ENCODE measurements at places on chromosomes 4 and X. TPM values are rescaled to one million over a fixed set of nuclear protein-coding genes. Genes with fewer than 3 reads are reported as not detected.

DNA sequence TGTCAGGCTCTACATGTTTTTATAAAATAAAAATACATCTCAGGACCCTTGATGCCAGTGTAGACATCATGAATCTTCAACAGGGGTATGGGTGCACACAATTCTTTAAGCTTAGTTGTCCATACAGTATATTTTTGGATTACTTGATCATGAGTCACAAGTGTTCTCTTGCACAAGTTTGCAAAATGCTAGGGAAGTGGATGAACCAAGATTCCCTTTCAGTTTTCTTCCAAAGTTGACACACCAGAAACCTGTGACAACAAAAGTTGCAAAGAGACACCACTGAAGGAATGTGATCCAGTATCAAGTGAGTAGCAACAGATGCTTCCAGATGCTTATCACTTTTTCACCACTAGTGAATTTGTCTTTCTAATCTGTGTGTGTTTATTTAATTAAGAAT is 1021.2 kb downstream of the PCDH7 start:
- no peak for DNase-seq

DNA sequence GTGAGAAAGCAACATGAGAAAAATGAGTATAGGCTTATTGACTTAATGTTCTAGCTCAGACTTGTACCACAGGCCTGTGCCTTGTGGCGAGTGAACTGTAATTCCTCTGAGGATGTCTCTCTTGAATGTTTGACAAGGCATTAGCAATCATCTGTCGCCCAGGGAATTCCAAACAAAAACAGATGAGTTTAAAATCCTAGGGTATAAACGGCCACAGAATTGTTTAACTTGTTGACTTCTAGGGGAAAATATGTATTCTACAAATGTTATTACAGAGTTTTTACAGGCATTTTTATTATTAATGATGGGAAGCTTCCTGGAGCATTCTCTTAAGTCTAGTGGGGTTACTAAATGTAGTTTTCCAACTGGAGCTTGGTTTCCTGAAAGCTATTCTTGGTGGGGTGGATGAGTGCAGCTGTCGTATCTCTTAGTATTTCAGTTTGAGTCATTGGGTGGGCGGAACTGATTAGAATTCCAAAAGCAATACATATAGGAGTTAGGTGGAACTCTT is 40.6 kb downstream of the ARHGAP10 start:
- no peak for DNase-seq

DNA sequence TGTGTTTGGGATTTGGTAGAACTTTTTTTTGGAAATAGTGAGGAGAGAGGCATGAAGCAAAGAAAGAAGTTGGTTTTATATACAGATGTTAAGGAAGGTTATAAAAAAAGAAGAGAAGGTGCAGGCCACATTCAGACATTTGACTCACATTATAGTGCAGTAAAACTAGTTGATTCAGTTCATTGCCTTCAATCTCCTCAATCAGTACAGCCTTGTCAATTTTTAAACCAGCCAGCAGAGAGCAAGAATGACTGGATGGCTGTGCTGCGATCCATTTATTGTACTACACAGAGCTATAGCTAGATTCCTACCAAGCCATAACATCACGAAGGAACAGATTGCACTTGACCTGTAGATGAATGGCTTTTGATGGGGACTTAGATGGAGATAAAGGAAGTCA is 79.7 kb upstream of the LSM6 start:
- DNase-seq = peak; percentile 30

DNA sequence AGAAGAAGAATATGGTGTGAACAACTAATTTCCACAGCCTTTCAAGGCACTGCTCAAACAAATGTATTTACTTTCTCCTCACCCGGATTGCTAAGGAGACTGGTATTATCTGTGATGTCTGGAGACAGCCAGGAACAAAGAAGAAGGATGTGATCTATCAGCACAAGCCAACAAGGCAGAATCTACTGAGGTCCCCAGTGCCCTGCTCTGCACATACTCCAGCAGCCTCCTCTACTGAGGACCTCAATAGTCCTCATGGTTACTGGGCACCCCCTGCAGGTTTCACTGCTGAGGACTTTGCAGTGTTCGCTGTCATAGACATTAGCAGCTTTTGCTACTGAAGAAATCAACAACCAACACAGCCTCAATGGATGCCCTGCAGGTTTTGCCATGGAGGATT is 930.1 kb downstream of the ADGRL3 start:
- DNase-seq = no peak

GRCh38 chrX:791479-792034 is 161.0 kb downstream of the SHOX start:
- DNase-seq = no peak

- DNase-seq = no peak
Measured at GRCh38 chr4:75429208-75429607, 85.0 kb downstream of the RCHY1 start.

GRCh38 chrX:3435057-3435456 is 88.6 kb upstream of the MXRA5 start:
- DNase-seq = no peak

DNA sequence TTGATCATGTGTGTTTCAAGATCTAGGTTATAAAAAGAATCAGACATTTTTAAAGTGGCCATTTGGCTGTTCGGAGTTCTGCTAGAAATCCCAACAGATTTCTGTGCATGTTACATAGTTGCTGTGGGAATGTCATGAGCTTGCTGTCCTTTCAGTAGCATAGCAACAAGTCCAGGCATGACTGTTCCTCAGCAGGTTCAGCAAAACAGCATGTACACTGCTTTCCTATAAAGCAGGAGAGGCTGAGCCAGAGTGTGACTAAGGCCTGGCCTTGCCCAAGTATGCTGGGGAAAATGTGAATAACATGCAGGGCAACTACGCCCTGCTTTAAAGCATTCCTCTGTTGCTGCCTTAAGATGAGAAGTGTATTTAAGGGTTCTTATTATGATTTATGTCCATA is 217.1 kb upstream of the SMIM31 start:
- DNase-seq = peak; percentile 54

- no peak for DNase-seq
Measured at GRCh38 chr4:143294310-143294709, 42.4 kb upstream of the GAB1 start.

- DNase-seq = no peak
Measured at GRCh38 chr4:3013839-3014350, 50.5 kb downstream of the GRK4 start.

GRCh38 chrX:68832516-68833447 is 4.0 kb downstream of the EFNB1 start:
- no peak for DNase-seq

- DNase-seq = peak; percentile 25
Measured at GRCh38 chr4:47668810-47669408, 169.0 kb downstream of the CORIN start.

- peak; percentile 9 for DNase-seq
Measured at GRCh38 chrX:36434522-36434921, 515.0 kb downstream of the CFAP47 start.

DNA sequence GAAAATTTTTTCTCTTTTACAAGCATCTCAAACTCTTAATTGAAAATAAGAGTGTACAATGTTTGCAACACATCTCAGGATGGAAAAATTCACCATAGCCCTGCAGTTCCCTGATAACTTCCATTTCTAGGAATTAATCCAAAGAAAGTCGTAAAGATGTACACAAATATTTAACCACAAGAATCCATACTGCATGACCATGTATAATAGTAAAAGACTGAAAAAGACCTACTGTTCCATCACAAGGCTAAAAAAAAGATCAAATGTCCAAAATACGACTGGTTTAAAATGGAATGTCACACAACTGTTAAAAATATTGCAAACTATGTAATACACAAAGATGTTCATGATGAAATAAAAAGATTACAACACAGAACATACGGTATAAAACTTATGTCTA is 32.1 kb downstream of the HUWE1 start:
- no peak for DNase-seq

DNA sequence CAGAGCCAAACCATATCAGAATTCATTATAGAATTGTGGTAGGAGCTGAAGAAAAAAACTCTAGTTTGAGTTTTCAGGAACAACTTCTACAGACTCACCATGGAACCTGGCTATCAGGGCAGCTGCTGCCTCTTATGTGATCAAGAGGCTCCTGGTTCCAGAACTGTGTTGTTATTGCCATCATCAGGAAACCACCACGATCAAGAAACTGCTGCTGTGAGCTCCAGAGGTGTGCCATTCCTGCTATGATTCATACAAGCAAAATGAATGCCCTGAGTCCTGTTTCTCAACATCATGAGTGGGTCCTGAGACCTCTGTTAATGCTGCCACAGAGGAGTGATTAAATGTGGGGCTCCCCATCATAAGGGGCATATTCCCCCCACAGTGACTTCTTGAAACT is 43.7 kb downstream of the TASL start:
- DNase-seq = no peak

- DNase-seq = no peak
Measured at GRCh38 chr4:129335276-129335675, 239.3 kb downstream of the C4orf33 start.

DNA sequence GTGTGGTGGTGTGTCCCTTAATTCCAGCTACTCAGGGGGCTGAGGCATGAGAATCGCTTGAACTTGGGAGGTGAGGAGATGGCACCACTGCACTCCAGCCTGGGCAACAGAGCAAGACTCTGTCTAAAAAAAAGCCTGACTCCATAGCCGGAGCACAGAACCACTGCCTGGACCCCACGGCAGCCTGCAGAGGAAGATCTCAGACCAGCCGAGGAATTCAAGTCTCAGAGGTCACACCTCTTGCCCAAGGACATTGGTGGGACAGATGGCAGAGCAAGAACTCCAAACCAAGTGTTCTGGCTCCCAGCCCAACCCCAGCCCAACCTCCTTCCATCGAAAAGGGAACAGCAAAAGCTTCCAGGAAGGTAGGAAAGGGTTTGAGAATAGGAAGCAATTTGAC is 70.8 kb downstream of the SMIM20 start:
- DNase-seq = no peak

DNA sequence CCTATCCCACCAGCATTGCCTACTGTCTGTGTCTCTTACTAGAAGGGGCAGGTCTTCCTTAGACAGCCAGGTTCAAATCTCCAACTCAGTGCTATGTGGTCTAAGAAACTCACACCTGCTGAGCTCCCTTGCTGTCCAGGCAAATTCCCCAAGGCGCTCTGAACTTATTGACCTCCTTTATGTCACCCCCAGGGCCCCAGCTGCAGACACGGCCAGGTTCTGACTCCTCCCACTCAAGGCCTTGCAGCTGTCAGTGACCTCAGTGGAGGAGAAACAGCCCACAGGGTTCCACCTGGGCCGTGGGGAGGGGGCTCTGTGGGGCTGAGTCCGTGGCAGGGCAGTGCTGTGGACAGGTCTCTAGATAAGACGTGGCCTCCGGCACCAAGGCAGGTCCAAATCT is 42.1 kb upstream of the PSAPL1 start:
- DNase-seq = no peak

DNA sequence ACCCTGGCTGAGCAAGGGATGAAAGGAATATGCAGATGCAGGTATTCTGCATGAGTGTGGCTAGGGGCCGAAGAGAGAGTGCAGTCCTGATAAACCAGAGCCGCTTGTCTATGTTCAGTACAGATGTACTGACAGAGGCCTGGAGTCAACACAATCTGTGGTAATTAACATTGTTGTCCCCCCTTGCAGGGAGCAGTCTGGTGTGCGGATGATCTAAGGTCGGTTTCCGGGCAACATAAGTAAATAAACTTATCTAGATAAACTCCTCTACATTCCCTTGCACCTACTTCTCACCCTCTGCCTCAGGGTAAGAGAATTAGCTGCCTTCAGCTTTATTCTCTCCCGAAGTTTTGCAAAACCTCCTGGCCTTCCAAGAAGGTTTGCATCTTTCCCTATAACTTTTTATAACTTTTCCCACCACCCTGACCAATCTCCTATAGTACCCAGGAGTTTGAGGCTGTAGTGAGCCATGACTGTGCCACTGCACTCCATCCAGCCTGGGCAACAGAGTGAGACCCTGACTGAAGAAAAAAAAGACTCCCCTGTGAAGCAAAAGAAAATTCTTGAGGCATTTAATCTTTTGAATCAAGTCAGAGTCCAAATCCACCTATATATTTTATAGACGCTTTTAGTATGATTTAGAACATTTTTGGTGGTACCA is 26.6 kb downstream of the SNX25 start:
- DNase-seq = peak; percentile 69

DNA sequence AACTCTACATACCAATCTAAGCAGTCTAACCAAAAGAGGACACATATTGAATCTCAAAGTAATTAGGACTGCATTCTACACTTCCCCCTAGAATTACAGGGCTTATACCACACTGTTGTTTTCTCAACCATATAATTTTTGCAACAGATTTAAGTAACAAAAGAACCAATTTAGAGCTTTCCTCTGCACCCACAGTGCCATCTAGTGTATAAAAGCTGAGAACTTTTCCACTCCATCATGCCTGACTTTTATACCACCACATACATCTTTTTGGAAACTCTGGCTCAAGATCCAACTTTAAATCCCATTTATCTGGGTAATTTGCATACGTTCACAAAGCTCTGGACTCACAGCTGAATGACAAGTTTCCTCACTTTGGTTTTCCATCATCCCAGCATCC is 99.5 kb downstream of the EFHC2 start:
- DNase-seq = peak; percentile 10

DNA sequence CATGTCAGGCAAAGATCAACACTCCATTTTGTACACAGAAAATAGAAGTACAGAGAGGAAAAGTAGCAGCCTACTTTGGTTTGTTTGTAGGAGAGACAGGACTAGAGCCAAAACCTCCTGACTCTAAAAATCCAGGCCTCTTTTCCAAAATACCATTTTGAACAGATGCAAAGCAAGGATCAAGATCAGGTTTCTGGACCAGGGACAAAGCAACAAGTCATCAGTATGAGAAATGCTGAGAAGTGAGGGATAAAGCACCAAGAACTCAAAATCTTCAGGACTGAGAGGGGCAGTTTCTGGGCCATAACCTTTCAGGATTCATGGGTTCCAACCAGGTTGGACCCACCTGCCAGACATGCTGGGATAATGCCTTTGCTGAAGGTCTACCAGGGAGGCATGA is 36.6 kb upstream of the MBTPS2 start:
- DNase-seq = no peak

Gene TMSB15A
- not detected for total RNA-seq

Gene REELD1
- not detected for total RNA-seq

Gene SOWAHD
- total RNA-seq = not detected

Gene SPANXA2
- total RNA-seq = not detected

Gene PFKFB1
- not detected for total RNA-seq

Gene MAGEB10
- not detected for total RNA-seq

Gene ENPEP
- total RNA-seq = 3.8 TPM

Gene MAP3K15
- 0.70 TPM for total RNA-seq

Gene PWWP3B
- not detected for total RNA-seq

Gene SORCS2
- total RNA-seq = 16.4 TPM

Gene ADH4
- total RNA-seq = not detected

Gene EMCN
- total RNA-seq = not detected

Measured in Caki2 (cell line).